ENCODE measurements at places on chromosomes 6 and 20. TPM values are rescaled to one million over a fixed set of nuclear protein-coding genes. Genes with fewer than 3 reads are reported as not detected.

The HTR1B gene
- total RNA-seq, result not detected

The CFAP61 gene
- total RNA-seq, result not detected

The VGLL2 gene
- total RNA-seq, result not detected

The PBOV1 gene
- total RNA-seq, result not detected

The TMEM170B gene
- total RNA-seq, result 0.45 TPM

The RBBP8NL gene
- not detected for total RNA-seq

The MUC22 gene
- total RNA-seq, result not detected

The TMEM244 gene
- not detected for total RNA-seq

The LGSN gene
- not detected for total RNA-seq

The ARMH2 gene
- total RNA-seq, result not detected

The TOP1 gene
- total RNA-seq, result 4.3 TPM

The POM121L2 gene
- not detected for total RNA-seq

The SLC35D3 gene
- total RNA-seq, result not detected
